ENCODE measurements at places on chromosomes 2 and 18. TPM values are rescaled to one million over a fixed set of nuclear protein-coding genes. Genes with fewer than 3 reads are reported as not detected.

Gene METTL21A
- total RNA-seq: 27.6 TPM

Gene TRAK2
- 145 TPM for total RNA-seq

- no peak for DNase-seq
These were observed 359.8 kb downstream of the CTNNA2 start for GRCh38 chr2:79872656-79873055.

- DNase-seq: no peak
These were observed 31.1 kb downstream of the HK2 start for GRCh38 chr2:74864728-74865722.

GRCh38 chr2:218026676-218027425, 24.1 kb upstream of the TNS1 start:
- peak; percentile 59 for DNase-seq

DNA sequence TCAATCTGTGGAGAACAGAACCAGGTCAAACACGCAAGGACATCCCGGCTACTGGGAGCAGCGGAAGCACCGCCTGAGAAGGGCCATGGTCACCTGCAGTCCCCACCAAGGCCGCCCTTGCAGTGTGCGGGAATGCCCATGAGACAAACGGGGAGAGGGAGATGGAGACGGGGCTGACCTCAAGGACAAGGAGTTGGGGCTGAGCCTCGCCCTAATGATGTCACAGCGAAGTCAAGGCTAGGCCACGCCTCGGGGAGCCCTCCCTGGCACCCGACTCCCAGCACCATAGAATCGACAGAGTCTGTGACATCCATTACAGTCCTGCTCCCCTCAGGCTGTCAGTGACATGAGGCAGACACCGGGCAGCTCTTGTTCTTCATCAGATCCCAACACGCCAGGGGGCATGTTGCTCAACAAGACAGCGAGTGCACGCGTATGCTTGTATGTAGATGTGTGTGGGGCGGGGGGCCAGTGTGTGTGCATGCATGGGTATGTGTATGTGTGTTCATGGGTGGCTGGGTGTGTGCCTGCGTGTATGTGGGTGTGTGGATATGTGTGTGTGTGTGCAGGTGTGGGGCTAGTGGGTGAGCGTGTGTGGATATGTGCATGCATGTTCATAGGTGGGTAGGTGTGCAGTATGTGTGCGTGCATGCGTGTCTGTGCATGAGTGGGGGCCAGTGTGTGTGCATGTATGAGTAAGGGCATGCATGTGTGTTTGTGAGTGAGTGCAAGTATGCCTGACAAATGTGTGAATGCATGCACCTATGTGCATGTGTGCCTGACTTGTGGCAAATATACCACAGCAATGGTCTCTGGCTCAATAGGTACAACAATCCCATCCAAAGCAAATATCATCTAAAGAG, 57.0 kb downstream of the ANKMY1 start:
- no peak for DNase-seq

GRCh38 chr2:85935746-85936208, 47.0 kb upstream of the ST3GAL5 start:
- DNase-seq: no peak

GRCh38 chr2:88967844-88968243, 276.4 kb downstream of the RPIA start:
- no peak for DNase-seq

DNA sequence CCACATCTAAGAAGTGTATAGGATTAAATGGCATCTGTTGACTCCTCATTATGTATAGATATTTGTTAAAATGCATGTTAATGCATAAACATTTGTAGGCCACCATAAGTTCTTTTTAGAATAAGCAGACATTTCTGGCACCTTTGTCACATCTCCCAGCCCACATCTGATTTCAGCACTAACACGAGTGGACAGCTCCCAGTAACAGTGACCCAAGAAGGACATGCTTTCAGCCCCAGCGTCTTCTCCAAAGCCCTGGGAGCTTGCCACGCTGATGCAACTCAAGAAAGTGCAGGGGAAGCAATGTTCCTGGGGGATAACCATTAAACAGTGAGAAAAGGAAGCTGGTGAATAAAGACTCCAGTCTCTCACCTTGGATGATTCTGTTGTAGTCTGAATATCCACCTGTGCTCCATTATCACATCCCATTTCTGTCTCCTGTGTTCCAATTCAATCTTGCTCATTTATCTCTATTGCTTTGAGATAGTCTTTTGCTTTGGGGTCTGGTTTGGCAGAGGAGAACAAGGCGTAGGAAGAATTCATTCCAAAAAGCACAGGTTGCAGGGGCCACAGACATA, 182.6 kb upstream of the THSD7B start:
- no peak for DNase-seq

DNA sequence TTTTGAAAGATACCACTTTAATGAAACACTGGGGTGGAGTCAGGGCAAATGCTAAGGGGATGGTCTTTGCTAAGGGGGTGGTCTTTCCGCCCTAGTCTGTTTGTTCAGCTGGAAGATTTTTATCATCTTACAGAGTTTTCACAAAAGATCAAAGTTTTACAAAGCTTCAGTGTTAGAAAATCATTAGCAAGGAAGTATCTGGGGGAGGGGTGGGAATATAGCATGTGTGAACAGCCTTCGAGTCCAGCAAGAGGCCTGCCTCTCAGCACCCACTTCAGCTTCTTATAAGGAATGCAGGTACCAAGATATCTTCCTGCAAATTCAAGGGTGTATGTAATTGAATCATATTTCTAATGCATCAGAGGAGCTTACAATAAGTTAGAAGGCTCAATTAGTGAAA, 112.9 kb downstream of the RAPGEF4 start:
- no peak for DNase-seq
